Nucleus accumbens (tissue), 56 donors: ENCODE measurements at places on chromosomes 16 and 17.

GRCh38 chr16:51151435-51151960, 428 bp upstream of the SALL1 start:
- peak; percentile 86 for DNase-seq

DNA sequence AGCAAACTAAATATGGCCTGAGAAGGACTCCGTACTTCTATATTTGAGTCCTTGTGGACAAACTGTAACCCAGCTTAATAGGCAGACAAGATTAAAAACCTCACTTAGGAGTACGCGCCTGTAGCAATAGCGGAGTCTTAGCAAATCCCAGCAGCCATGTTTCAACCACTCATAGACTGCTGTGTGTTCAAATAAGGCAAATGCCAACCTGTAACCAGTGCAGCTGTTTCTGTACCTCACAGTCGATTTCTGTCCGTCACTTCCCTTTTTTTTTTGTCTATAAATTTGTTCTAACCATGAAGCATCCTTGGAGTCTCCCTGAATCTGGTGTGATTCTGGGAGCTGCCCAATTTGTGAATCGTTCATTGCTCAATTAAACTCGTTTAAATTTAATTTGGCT, 30.2 kb downstream of the TANC2 start:
- no peak for DNase-seq

GRCh38 chr16:86120201-86121192, 221.5 kb downstream of the IRF8 start:
- no peak for DNase-seq

GRCh38 chr16:57591870-57592485, 36.5 kb upstream of the ADGRG1 start:
- no peak for DNase-seq

- DNase-seq, result no peak
Observed at GRCh38 chr16:12173121-12173520, 196.6 kb downstream of the SNX29 start.

GRCh38 chr17:53313746-53314145, 509.0 kb upstream of the KIF2B start:
- no peak for DNase-seq
